ENCODE measurements at places on chromosomes 7 and 10.

- no peak for DNase-seq
These were observed 6.6 kb downstream of the SFRP5 start for GRCh38 chr10:97765201-97765600.

GRCh38 chr7:125375942-125376341 lies 446.3 kb upstream of the POT1 start:
- DNase-seq: no peak

- peak; percentile 92 for DNase-seq
These were observed at the start of gene STEAP4 for GRCh38 chr7:88306590-88307048. Gene STEAP4 (minus strand): TSS chr7:88306894. CDS start chr7:88284269, 22,625 bp downstream.

- no peak for DNase-seq
These were observed 270.7 kb downstream of the ADRA2A start for GRCh38 chr10:111347386-111348013.

DNA sequence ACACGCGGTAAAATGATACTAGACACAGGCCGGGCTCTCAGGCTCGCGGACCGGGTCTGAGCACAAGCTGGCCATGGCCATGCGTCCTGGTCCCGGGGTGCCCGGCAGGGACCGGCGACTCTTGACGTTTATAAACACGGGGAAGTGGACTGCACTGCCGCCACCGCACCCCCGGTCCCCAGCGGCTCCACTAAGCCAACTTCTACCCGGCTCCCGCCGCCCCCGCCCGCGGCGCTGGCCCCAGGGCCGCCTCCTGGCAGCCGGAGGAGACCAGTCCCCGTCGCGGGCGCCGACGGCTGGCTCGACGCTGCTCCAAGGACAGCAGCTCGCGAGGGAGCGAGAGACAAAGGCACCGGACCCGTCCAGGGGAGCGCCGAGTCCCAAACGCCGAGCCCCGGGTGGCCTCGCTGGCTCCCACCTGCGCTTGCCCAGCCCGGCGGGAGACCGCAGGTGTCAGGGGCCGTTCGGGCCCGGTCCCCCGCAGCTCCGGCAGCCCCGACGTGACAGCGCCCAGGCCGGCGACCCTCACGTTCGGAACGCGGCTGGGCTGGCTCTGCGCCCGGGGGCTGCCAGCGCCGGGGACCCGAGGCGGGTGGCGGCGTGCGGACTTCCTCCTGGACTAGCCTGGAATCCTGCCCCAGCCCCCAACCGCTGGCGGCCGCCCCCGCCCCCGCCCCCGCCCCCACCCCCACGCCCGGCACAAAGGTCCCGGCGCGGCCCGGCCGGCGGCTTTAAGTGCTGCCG lies 517 bp downstream of the ITGB1 start:
- DNase-seq: no peak

DNA sequence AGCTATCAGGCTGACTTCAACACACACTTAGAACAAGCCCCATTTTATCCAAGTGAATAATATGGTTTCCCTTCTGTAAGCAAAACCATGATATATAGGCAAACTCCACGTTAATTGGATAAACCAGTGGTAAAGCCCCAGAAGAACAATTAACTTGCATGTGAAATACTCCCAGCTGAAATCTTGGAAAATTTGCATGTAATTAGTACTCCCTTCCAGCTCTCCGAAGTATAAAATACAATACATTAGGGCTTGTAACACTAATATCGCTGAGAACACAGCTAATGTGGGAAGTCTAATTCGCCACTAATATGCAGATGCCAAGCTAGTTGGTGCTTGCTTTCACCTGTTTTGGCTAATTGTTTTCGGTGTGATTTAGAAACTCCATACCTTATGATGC lies 859.0 kb upstream of the AUTS2 start:
- no peak for DNase-seq

- peak; percentile 57 for DNase-seq
These were observed 109.6 kb downstream of the WNT2 start for GRCh38 chr7:117212969-117213877.

DNA sequence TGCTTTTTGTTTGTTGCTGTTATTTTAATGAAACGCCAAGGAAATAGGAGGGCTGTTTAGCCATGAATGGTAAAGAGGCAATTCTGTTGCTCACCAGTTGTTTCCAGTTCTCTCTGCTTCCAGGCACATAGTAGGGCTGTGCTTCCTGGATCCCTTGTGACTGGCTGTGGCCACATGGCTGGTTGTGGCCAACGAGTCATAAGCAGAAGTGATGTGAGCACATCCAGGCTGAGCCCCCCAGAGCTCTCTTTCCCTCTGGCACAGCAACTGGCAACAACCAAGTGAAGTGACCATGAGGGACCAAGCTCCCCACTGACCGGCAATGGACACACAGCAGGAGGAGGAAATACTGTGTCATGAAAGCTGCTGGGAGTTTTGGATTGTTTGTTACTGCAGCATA lies 10.3 kb downstream of the GRID1 start:
- no peak for DNase-seq

- peak; percentile 32 for DNase-seq
These were observed 32.8 kb downstream of the CPVL start for GRCh38 chr7:29113384-29114102.

- peak; percentile 39 for DNase-seq
These were observed 152.9 kb upstream of the INHBA start for GRCh38 chr7:41855798-41856197.

GRCh38 chr10:35127289-35127891 lies 744 bp downstream of the CREM start:
- peak; percentile 87 for DNase-seq

GRCh38 chr10:47115322-47115721 lies 184.7 kb upstream of the GDF10 start:
- no peak for DNase-seq

DNA sequence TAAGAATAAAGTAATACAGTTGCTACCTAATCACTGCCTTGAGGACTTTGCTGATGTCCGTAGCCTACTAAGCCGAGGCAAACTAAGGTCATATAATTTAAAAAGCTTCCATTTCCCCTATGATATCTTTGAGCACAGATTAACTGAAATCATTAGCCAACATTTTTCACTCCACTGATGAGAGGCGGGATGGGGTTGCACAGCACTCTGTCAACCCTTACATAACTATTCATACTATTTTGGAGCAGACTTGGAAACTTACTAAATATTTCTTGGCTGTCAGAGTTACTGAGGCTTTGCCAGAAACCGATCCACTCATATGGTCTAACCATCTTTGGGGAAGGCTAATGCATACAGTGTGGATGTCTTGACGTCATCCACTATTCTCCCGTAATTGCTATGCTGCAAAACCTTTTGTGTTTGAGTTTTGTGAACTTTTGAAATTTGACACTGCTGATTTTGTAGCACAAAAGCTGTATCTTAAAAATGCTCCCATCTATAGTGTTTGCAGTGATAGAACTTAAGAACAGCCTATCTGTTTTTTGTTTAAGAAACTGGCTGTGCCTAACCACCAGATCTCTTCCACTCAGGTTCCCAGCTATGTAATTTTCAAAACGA lies 248.7 kb downstream of the TSPAN12 start:
- DNase-seq: no peak

- no peak for DNase-seq
These were observed 50.5 kb downstream of the TMEM209 start for GRCh38 chr7:130154501-130155317.

GRCh38 chr10:124300224-124300623 lies 118.5 kb downstream of the OAT start:
- no peak for DNase-seq

GRCh38 chr7:103718482-103719061 lies 270.9 kb downstream of the RELN start:
- DNase-seq: no peak

GRCh38 chr10:88395677-88396076 lies 187.4 kb downstream of the RNLS start:
- DNase-seq: no peak

DNA sequence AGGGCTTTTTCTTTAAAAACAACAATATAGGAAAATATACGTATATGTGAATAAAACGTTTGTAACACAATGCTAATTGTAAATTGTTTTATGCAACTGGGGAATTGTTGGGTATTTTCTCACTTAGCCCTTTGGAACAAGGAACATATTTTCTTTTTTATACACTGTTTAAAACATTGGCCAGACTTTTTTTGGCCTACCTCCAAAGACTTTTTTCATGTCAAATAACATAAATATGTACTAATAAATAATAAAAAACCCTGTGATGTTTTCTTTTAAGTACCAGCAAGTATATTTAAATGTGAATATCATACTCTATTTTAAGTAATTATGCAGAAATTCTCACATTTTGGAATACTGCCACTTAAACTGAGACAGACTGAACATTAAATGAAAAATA lies 15.7 kb downstream of the TMEM106B start:
- no peak for DNase-seq

DNA sequence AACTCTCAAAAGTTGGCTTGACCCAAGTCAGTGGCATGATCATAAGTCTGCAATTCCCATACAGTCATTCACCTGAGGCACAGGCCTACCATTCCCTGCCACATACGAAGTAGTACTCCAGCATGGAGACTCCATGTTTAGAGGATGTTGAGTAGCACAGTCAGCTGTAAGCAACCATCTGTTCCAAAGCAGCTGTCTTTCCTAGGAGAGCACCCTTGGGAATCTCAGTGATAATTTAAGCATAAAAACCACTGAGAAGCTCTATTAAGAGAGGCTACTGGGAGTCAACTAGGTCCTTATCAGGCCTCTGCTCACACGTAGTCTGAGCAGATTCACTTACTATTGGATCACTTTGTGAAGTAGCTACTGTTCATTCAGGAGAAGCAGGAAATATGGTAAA lies 61.6 kb upstream of the UNC5B start:
- no peak for DNase-seq

DNA sequence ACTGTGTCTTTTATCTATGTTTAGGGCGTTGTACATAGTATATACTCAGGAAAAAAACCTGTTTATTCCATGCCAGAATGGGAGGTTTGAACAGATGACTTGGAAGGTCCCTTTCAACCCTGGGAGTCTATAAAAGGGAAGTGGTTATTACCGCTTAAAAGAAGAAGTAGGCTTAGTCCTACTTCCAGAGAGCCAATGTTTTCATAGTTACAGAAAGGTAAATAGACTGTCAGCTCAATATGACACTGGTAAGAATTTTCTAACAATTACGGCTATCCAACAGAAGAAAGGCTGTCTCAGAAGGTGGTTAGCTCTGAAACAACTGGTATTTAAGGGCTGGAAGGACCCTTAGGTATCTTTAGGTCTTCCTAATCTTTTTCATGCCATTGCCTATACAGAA lies 1.1 kb upstream of the TFAM start:
- no peak for DNase-seq

GRCh38 chr7:94330269-94331020 lies 64.2 kb upstream of the COL1A2 start:
- no peak for DNase-seq

DNA sequence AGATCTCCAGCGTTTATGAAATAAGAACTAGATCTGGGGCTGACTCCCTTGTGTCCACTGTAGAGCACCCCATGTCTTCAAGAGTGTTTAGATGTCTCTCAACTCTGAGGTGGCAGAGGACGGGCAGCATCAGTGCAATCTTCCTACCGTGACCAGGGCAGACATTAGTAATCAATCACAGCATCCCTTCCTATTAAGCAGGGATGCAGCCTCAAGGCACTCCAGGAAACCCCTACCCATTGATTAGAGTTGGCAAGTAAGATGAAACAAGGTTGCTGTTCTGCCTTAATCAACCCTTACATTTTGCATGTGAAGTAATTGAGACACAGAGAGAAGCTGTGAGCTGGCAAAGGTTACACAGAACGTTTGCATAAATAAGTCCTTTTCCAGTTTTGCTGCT lies 283.7 kb upstream of the ZMIZ1 start:
- DNase-seq: no peak

DNA sequence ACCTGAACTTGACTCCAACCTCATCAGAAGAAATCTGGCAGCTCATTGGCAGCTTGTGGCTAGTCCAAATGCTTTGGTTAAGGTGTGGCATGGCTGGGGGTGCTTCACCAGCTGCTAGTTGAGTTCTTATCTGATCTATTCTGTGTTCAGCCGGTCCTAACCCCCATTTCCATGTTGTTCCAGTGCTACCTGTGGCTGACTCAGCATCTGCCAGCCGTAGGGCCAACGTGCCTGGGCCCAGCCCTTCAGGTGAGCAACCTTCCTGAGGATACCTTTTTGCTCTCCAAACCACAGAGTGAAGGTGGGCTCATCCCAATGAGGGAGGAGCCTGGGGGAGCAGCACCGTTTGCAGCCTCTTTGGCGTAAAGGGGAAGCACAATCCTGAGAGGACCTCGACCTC lies 46.8 kb upstream of the C10orf120 start:
- DNase-seq: no peak

DNA sequence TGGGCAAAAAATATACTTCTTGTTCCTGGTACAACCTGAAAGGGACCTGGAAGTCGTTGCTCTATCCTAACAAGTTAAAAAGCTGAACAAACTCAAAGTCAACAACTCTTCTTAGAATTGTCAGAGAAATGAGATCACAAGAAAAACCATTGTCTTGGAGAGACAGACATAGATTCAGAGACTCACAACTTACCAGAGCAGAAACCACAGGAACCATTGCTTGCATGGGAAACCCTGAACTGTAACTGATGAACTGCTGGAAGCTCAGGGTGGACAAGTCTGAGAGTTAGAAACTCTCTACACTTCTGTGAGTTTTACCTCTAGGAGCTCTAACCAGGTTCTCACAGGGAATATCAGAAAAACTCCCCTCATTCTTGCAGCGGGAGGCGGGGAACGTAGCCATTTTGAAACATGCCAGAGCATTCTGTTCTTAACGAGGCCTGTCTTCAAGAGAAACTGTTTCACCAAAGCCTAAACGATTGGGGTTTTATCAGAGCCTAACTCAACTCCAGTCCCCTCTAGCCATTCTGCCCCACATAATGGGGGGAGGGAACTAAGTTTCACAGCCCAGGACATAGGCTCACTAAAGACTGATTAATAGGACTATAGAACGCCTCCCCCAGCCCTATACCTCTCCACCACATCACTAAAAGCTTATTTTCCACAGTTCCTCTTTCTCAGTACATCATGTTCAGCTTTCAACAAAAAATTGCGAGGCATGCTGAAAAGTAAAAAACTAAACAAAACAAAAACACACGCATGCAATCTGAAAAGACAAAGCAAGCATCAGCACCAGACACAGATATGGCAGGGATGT lies 12.0 kb upstream of the GSDME start:
- DNase-seq: no peak

DNA sequence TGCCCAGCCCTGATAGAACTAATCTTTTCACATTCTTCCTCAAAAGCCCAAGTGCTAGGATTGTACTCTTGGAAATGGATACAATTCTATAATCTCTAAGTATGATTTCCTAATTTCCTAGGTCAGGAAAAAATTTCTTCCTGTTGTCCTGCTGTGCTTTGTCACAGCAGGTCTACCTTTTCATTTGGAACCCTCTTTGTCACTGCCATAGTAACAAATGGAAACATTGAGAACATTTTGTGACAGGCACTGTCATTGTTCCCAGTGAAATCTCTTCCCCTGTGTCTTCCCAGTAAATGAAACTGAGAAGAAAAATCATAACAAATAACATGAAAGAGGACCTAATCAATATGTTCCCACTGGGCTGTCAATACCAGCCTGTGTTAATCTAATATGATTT lies 150.9 kb upstream of the KAT6B start:
- DNase-seq: no peak
